ENCODE measurements at places on chromosomes 1 and 21. TPM values are rescaled to one million over a fixed set of nuclear protein-coding genes. Genes with fewer than 3 reads are reported as not detected.

The NME7 gene
- 12.7 TPM for total RNA-seq

The HES4 gene
- total RNA-seq, result 53.8 TPM

The CD2 gene
- total RNA-seq, result not detected

The TNNT2 gene
- 7.3 TPM for total RNA-seq

The TMEM69 gene
- 21.5 TPM for total RNA-seq

The ETNK2 gene
- total RNA-seq, result 21.9 TPM

The TRIM63 gene
- total RNA-seq, result not detected

The WDR64 gene
- total RNA-seq, result not detected

The KRTAP11-1 gene
- total RNA-seq, result not detected

The C1orf115 gene
- total RNA-seq, result 33.9 TPM

The PAPPA2 gene
- 0.02 TPM for total RNA-seq

The HES2 gene
- total RNA-seq, result 0.37 TPM

The LDLRAD1 gene
- total RNA-seq, result not detected

The AMIGO1 gene
- total RNA-seq, result 1.5 TPM

The ZNF670 gene
- 6.0 TPM for total RNA-seq

The TRIM17 gene
- total RNA-seq, result 4.5 TPM

The TMCO2 gene
- not detected for total RNA-seq

The THEMIS2 gene
- 0.51 TPM for total RNA-seq
